ENCODE measurements at places on chromosomes 2 and 18. TPM values are rescaled to one million over a fixed set of nuclear protein-coding genes. Genes with fewer than 3 reads are reported as not detected.

GRCh38 chr2:185880396-185880795 is 141.8 kb downstream of the FSIP2 start:
- no peak for DNase-seq

The DNAH6 gene
- 1.5 TPM for total RNA-seq

The AFF3 gene
- total RNA-seq: 28.2 TPM

The SP100 gene
- total RNA-seq: 80.3 TPM

The ANKMY1 gene
- total RNA-seq: 19.0 TPM

- DNase-seq: no peak
These were observed 447.4 kb upstream of the PKDCC start for GRCh38 chr2:41600460-41600859.

DNA sequence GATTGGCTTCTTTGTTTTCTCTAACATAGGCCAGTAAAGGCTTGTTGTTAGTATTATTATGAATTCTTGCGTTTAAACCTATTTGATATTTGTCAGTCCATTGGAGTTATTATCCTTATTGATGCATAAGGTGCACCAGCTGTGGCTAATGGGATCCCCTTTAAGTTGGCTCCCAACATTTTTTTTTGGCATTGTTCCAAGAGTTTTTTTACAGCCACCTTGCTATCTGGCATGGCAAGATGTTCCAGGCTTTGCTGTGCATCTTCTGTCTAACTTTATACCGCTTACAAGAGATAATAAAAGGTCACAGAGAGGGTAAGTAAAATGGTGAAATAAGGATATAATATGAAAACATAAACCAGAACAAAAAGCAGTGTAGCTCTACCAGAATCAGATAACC is 157.5 kb upstream of the TACR1 start:
- no peak for DNase-seq

- DNase-seq: no peak
These were observed 49.0 kb downstream of the CDK15 start for GRCh38 chr2:201855356-201855755.

GRCh38 chr2:181046833-181047232 is 66.4 kb downstream of the UBE2E3 start:
- DNase-seq: no peak

GRCh38 chr2:71070294-71071093 is 2.0 kb downstream of the NAGK start:
- DNase-seq: no peak

The PFN4 gene
- 0.52 TPM for total RNA-seq

The CRACDL gene
- total RNA-seq: 5.0 TPM

The LYPD6B gene
- 1.7 TPM for total RNA-seq

GRCh38 chr2:25983735-25984134 is 1.4 kb upstream of the KIF3C start:
- DNase-seq: no peak

DNA sequence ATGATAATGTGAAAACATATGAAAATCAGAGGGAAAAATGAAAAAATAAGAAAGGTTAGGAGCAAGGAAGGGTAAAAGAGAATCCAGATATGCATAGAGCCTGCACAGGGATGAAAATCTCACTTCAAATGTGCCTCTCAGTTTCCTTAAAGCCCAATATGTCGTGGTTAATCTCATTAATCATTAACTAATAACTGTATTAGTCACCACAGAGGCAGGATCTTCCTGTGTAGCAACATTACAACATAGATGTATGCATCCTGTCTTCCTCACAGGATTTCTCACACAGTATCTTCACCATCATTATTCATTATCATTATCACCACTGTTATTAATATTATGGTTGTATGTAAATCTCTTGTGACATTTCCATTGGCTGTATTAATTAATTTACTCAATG is 361.2 kb upstream of the SOX11 start:
- DNase-seq: no peak

DNA sequence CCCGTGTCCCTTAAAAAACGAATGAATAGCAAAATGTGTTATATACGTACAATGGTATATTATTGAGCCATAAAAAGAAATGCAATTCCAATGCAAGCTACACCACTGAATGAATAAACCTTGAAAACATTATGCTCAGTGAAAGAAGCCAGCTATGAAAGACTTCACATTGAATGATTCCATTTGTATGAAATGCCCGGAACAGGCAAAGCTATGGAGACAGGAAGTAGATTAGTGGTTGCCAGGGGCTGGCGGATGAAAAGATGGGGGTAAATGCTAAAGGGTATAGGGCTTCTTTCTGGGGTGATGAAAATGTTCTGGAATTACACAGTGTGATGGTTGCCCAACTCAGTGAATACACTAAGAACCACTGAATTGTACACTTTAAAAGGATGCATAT is 113.3 kb downstream of the NOL10 start:
- DNase-seq: no peak

- DNase-seq: no peak
These were observed 74.8 kb upstream of the ADAM23 start for GRCh38 chr2:206368484-206368883.

The GAL3ST2 gene
- not detected for total RNA-seq

DNA sequence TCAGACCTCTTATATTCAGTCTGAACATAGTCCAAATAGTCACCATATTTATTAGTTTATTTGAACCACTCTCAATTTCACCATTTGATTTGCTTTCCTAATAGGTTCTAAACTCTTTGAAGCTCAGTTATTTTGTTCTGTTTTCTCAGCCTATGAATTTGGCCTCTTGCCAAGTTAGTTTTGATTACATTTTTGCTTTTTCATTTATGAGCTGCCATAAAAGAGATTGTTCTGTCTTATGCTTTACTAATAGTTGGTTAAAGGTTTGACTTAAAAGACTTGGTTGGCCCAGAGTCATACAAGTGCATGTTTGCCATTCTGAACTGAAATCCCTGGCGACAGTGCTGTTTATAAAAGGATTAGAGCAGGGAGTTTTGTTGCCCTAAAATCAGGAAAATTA is 85.9 kb upstream of the RANBP2 start:
- DNase-seq: no peak

- DNase-seq: no peak
These were observed 4.9 kb upstream of the DRC1 start for GRCh38 chr2:26396734-26397298.

DNA sequence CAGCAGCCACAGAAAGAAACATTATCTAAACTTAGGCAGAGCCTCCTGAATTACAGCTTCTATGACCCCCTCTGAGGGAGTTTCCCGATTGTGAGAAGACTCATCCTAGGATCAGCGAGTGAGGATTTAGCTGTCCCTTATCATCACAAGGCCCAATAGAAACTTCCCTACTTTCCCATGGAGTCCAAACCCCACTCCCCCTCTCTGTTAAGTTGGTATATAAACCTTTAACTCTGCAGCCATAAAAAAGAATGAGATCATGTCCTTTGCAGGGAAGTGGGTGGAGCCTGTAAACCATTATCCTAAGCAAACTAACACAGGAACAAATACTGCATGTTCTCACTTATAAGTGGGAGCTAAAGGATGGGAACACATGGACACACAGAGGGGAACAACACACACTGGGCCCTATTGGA is 78.8 kb downstream of the MYL12B start:
- no peak for DNase-seq

- DNase-seq: no peak
These were observed 35.8 kb upstream of the INHBB start for GRCh38 chr2:120310136-120310535.

GRCh38 chr2:51866361-51866760 is 834.4 kb upstream of the NRXN1 start:
- no peak for DNase-seq
